Transverse colon (tissue), 4 donors: ENCODE measurements at places on chromosomes 1 and 21. TPM values are rescaled to one million over a fixed set of nuclear protein-coding genes. Genes with fewer than 3 reads are reported as not detected.

MEGF6 gene
- 27.1 TPM for total RNA-seq

- peak; percentile 48 for DNase-seq
Measured at GRCh38 chr1:167739752-167740151, 18.0 kb downstream of the MPZL1 start.

- no peak for DNase-seq
Measured at GRCh38 chr1:3080053-3080955, 11.3 kb downstream of the PRDM16 start.

DNA sequence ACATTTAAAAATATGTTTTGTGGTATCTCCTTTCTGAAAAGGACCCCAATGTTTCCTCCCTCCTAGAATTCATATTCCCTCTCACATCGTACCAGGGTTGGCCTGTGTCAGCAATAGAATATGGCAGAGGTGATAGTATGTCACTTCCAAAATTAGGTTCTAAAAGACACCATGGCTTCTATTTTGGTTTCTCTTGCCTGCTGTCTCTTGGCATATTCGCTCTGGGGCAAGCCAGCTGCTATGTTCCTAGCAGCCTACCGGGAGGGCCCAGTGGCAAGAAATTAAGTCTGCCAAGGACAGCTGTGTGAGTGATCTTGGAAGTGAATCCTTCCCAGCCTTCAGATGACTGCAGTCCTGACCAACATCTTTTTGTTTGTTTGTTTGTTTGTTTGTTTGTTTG is 92.9 kb upstream of the PPM1J start:
- DNase-seq = no peak

DNA sequence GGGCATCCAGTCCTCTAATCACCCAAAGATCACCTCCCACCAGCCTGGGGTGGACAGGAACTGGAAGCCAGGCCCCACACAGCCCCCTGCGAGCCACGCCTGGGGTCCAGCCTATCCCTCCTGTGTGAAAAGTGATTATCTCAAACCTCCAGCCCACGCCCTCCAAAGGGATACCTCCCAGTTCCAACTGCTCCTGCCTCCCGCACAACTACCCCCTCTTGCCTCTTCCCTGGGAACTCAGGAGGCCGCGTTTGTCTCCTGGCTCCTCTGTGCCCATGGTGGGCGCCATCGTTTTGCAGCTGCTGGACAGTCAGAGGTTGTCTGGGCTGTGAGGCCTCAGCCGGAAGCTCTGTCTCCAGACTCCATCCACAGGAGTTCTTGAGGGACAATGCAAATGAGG is 305.9 kb downstream of the AJAP1 start:
- DNase-seq = no peak

GRCh38 chr1:220151454-220151853 is 57.5 kb downstream of the IARS2 start:
- DNase-seq = no peak
